ENCODE measurements at places on chromosomes 7 and 10.

- DNase-seq, result no peak
These were observed 5.7 kb upstream of the HSPA12A start for GRCh38 chr10:116748041-116748440.

GRCh38 chr10:99527526-99528493, 4.9 kb upstream of the NKX2-3 start:
- DNase-seq, result no peak

DNA sequence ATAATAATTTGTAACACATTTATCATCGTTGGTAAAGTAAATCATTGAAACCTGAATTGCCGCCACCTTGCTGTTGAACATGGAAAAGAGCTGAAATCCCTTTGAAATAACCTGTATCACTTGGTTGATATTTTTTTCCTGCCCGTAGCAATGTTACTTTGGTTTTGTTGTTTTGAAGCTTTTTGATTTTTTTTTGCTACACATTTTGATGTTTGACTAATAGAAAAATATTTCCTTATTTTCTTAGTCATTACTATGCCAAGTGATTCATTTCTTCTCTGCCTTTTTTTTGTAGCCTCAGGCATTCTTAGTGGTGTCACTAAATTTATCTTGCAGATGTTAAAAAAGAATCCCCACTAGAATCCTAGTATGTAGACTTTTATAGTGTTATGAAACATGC, 235.1 kb upstream of the MEOX2 start:
- no peak for DNase-seq

DNA sequence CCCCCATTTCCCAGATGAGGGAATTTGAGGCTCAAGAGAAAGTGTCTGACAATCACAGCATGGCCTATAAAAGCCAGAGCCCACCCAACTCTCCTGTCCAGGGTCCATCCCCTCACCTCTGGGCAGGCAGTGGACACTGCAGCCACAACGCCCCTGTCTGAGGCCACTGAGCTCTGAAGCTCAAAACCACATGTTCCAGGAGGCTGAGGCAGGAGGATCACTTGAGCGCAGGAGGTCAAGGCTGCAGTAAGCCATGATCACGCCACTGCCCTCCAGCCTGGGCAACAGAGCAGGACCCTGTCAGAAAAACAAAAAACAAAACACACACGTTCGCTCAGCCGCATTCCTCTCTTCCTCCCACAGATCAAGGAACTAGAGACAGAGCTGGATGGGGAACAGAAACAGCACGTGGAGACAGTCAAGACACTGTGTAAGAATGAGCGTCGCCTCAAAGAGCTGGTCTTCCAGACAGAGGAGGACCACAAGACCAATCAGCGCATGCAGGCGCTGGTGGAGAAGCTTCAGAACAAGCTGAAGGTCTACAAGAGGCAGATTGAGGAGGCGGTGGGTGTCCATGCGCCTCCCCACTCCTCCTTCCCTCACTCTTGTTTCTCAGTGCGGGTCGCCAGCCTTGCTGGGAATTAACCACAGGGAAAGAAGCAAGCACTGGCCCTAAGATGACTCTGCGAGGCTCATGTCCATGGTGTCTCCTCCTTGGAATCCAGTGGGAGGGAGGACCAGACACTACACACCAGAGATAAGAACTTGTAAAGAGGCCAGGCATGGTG, 20.0 kb upstream of the ARPC1A start:
- no peak for DNase-seq

DNA sequence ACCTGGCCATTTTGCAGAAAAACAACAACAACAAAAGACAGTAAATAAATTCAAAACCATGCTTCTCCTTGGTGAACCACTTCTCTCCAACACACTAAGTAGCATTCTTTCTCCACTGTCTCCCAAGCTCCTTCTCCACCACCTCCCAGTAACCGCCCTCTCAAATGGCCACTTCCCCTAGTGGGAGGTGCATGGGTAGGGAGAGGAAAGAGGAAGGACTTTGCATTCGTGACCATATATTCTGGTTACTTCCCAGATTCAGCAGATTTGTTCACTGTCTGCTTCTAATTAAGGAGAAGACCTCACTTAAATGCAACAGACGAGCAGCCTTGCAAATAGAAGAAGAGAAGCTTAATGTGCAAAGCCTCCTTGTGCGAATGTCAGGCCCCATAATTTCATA, 166.8 kb downstream of the SORCS1 start:
- DNase-seq, result no peak

DNA sequence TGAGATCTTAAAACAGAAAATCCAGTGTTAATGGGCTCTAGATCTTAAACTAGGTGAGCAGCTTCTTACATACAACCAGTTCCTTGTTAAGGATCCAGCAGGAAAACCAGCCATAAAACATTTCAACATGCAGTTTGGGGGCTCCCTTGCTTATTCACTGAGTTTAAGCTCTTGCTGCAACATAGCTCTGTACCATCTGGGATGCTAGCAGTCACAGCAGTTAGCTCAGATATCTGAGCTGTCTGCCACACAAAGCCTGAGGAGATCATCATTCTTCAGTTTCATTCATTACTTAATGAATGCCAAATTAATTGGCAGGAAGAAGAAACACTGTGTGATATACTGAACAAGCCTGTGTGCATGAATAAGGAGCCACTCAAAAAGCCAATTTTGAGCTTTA, 62.8 kb downstream of the PODXL start:
- no peak for DNase-seq
